ENCODE measurements at places on chromosomes 1 and 21.

DNA sequence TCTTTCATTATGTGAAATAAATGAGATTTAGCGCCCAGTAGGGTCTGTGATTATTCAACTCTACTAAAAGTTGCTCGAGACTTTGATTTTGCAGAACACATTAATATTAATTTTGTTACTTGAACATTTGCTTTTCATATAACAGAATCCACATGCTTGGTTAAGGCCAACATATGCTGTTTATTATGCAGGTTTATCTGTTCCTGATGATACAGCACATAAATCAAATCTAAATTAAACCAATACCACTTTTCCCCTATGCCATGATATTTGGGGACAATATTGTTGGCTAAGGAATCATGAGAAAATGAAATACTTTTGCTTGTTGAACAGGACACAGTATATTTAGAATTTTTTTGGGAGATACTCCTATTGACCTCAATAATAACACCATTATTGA, 291.1 kb downstream of the USP25 start:
- no peak for DNase-seq

DNA sequence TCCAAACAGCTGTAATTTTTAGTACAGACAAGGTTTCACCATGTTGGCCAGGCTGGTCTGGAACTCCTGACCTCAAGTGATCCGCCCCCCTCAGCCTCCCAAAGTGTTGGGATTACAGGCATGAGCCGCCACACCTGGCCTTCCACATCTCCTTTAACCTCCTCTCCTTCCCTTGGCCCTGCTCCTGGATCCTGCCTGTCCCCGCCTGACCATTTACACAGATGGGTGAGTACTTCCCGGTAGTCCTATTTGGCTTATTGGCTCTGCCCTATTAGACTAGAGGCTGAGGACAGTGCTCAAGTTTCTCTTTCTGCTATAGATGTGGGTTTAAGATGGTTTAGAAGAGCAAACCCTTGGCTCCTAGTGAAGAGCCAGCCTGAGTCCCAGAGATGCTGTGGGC, 7.1 kb downstream of the PTPN7 start:
- DNase-seq, result no peak

- DNase-seq, result no peak
Observed at GRCh38 chr1:170721621-170722020, 57.7 kb downstream of the PRRX1 start.

- DNase-seq, result no peak
Observed at GRCh38 chr1:44425341-44426082, 20.5 kb downstream of the RNF220 start.

DNA sequence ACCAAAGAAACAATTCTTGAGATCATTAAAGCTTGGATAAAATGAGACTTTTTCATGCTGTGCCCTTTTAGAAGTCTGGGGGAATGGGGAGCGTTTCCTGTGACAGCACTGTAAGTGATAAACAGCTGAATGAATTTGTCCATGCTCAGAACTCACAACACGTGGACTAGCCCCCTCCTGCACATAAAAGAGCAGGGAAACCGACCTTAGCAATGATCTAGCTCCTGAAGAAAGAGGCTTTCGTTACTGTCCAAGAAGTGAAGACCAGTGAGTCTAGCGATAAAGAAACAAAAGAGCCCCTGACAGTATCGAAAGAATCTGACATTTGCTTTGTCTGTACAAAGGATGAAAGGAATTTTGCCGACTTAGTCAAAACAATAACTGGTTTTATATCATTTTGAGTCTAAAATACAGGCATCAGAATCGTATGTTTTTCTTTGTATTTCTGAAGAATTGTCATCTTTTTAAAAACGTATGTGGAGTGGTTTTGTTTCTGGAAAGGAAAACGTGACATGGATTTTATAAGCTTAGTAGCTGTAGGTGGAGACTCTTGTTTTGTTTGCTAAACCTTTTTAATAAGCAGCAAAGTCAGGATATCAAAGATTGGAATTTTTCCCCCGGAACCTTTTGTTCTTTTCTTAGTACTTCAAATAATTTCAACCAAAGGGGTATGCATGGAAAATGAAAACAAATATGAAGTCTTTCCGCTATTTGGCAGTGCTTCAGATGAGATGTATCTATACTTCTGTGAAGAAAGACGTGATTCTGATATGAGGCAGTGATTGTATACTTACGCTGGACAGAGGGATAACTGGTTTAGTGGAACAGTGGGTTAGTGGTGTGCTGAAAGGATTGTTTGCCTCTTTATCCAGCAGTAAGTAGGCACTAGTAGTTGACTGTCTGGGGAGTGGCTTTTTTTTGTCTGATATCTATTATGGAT, 61.0 kb downstream of the MAST2 start:
- DNase-seq, result no peak

DNA sequence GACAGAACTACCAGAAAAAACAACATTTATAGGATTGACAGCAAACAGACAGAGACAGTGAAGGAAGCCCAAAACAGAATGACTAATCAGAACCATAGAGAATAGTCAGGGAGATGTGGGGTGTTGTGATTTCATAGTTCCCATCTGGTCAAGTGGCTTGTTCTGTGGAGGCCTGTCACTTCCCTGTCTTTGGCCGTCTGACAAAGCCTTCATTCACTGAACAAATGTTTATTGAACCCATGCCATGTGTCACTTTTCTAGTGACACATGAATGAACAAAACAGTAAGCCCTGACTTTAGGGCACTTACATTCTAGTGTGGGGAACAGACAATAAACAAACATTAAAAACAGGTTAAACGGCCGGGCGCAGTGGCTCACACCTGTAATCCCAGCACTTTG, 3.2 kb upstream of the SRRM1 start:
- no peak for DNase-seq

DNA sequence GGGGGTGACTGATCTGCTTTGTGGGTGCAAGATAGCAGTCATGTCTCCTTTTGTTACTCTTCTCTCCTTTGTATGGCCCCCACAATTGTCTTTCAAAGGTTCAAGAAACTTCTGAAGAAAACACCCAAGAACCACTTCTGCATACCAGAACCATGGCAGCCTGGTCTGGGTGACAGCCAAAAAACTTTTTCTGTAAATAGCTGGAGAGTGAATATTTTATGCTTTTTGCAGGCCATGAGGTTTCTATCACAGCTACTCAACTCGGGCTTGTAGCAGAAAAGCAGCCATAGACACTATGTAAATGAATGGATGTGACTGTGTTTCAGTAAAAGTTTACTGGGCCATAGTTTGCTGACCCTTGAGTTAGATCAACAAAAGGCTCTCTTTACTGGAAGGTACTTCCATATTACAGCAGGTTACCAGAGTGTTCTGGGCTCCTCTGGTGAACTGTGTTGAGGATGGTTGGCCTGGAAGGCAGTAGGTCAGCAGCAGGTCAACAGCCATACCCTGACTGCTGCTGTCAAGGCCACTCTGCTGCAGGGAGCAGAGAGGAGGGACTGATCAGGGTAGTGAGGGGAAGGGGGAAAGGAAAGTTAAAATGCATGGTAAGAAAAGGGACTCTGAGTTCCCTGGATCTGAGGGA, 116.4 kb downstream of the GDAP2 start:
- no peak for DNase-seq

DNA sequence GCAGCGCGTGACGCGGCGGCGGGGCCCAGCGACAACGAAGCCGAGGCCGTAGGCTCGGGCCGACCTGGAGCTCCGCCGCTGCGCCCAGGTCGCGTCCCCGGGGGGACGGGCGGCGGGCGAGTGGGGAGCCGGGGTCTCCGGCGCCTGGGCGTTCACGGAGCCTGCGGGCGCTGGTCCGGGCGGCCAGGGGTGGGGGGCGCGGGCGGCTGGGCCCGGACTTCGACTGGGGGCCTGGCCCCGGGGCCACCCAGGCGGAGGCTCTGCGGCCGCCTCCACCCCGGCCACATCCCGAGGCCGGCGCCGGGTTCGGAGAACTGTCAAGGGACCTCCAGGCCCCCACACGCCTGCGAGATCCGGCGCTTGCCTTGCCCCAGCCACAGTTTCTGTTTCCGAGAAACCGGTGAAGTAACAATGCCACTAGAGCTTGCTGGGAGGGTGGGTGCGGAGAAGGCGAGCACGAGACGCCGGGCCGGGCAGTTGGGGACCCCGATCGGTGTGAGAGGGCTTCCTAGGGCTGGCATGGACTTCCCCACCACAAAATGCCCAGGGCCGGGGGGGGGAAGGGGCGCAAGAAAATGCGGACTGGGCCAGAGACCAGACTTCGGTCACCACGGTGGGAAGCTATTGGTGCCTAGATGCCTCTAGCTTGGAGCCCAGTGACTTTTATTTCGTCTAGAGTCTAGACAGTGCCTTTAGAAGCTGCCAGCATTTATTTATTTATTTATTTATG, 501 bp downstream of the FBXO6 start:
- peak; percentile 57 for DNase-seq

DNA sequence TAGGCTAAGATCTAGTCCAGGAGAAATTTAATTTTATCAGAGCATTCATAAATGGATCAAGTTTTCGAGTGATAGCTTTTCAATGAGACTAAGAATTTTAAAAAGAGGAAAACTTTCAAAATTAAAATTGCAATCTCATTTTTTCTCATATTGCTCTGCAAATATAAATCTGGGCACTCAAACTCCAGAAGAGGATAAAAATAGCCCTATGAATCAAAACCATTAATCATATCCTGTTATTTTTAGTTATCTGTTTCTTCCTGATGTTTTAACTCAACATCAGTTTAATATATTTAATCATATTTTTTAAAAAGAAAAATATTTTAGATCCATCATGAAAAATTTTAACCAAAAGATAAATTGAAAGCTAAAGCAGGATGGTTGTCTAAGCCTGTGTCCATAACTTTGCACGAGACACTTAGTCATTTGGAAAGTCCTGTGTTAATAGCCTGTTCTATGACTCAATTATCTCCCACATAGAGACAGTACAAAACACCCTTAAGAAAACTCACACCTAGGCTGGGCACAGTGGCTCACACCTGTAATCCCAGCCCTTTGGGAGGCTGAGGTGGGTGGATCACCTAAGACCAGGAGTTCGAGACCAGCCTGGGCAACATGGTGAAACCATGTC, 17.1 kb upstream of the PRRC2C start:
- DNase-seq, result no peak

DNA sequence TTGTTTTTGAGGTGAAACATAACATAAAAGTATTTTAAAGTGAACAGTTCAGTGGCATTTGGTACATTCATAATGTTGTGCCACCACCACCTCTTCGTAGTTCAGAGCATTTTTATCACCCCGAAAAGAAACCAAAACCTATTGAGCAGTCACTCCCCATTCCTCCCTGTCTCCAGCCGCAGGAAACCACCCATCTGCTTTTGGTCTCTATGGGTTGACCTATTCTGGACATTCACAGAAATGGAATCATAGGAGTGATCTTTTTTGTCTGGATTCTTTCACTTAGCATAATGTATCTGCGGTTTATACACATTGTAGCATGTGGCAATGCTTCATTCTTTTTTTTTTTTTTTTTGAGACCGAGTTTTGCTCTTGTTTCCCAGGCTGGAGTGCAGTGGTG, 141.2 kb downstream of the VPS13D start:
- DNase-seq, result no peak

DNA sequence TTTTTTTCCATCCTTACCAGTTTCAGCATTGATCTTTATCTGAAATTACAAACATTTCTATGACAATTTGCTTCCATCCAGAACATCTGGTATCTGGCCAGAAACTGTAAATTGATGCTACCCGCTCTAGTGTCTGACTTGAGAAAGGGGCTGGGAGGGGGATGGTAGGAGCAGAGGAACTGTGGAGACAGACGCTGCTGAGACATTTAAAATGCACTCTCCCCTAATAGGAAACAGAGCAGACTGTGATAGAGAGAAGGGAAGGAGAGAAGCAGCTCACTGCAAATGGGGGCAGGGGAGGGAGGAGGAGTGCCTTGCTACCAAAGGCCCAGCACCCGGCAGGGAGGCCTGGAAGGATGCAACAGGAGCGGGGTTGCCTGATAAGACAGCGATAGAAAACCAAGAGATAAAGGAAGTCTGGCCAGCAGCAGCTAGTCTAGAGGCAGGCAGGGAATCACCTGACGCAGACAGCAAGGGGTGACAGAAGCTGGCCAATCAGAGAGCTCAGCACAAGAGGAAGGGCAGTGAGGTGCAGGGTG, 195.5 kb upstream of the NFIA start:
- DNase-seq, result no peak

DNA sequence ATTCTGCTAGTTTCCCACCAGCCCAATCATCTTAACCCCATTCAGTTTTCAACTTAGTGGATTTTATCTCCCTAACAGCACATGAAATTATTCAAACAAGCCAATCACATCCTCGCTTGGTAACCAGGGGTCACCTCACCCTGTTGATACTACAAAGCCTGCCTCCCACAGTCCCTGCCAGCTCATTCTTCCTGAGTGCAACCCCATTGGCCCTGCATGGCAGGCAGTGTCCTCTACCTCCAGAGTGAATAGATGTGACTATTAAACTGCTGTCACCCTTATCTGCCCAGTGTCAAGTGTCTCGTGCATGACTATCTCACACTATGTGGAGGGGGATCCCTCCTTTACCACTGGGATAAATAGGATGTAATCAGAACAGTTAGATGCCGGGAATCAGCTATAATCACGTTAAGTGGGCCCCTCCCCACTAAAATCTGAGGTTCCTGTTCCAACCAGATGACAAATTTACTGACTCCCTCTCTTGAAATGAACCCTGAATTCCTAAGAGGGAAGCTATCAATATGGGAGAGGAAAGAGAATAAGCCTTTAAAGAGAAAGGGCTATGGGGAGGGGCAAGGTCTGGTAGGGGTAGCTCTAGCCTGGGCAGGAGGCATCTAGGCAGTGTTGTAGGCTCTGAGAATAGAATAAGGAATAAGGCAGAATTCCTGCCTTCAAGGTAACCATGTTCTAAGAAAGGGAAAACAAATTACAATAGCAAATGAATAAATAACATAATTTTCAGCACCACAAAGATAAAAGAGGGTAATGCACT, 155.9 kb downstream of the SLC30A10 start:
- DNase-seq, result no peak

GRCh38 chr1:89877756-89878155, 56.9 kb downstream of the LRRC8D start:
- DNase-seq, result no peak

DNA sequence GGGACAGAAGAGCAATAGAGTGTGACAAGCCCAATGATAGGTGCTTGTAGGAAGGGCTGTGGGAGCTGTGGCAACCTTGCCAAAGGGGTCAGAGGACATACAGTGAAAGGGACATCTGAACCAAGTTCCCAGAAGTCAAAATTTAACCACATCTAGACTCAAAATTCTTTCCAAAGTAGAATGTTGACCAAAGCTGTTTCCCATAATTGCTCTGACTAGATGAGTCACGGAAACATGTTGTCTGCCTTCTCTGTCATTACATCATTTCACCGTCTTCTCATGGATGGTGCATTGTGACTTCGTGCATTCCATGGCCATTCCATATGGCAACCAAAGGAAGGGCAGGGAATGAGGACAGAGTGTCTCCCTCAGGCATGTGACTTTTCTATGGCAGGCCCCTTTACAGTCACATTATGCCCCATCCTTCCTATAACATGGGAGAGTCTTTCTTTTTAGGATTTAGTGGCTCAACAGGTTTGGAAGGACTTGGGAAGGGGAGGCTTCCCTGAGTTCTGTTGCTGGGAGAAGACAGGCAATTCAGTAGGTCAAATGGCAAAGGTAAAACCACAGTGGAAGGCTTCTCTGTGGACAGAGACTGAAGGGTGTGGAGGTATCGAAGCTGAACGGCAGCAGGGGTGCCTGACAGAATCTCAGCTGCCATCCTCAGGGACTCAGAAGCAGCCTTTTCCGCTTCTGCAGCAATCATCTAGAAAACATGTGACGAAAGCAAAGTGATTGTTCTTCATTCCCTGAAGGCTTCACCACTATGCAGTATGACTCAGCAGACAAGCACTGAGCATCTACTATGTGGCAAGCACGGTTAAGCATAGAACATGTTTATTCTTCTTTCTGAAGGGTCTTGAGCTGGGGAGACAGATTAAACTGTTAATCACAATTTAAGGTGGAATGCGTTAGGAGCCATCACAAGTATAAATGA, 24.7 kb downstream of the NPHS2 start:
- no peak for DNase-seq

- DNase-seq, result no peak
Observed at GRCh38 chr1:97034651-97035050, 313.1 kb downstream of the PTBP2 start.
